Upper lobe of left lung (tissue), 6 donors: ENCODE measurements at places on chromosomes 7 and 10.

DNA sequence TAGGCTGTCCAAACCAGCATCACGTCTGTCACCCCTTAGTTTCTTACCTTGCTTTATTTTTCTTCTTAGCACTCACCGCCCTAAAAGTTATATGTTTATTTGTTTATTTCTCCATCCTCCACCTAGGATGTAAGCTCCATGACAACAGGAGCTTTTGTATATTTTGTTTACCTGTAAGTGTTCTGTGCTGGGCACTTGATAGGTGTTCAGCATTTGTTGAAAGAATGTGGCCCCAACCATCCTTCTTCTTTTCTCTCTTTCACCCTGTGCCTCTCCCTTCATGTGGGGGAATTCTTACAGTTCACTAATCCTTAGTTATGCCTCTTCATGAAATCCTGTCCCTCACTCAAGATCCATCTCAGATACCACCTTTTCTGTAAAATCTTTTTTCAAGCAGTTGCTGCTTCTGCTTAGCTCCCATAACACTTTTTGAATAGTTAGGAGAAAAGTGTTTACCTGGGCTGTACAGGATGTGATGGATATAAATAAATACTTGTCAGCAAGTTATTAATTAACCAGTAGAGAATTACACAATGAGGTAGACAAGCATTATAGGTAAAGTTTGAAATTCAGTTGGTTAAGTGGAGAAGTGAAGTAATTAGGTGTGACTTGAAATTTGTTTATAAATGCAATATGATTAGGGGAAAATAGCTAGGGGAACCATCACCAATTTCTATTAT, 9.7 kb downstream of the AHR start:
- no peak for DNase-seq

DNA sequence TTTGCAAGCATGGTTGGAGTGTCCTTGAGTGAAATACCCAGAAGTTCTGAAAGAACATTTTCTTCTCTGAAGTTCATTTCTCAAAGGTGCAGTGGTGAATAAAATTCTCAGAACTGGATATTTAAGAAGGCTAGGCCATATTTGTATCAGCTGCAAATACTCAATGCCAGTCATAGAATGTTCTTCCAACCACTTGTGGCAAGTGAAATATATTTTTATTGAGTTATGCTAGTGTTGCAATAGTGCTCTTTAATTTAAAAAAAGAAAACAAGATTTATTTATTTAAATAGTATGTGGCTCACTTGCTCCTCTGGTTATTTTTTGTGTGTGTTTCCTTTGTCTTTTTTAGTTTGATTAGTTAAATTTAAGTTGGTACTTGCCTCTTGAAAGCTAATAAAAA, 64.5 kb downstream of the PALS2 start:
- no peak for DNase-seq

DNA sequence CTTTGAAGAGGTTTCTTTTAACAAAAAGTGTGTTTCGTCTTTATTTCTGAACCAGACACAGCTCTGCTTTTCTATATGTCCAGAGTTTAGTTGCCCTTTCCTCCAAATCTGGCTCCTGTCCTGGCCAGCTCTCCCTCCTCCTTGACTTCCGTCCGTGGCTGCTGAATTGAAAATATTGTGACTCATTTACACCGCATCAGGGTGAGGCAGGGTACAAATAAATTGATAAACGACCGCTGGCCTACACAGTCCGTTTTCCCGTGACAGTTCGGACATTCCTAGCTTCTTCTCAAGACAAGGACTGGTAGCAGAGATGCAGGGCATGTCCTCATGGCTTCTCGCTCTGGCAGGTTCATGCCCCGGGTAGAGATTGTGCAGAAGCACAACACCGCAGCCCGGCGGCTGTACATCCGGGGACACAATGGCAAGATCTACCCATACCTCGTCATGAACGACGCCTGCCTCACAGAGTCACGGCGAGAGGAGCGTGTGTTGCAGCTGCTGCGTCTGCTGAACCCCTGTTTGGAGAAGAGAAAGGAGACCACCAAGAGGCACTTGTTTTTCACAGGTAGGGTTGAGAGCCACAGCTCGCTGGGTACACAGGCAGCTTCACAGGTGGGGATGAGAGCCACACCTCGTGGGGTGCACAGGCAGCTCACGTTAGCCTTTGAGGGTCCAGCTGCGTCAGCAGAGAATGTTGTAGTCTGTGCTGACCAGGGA, 126.6 kb downstream of the TRRAP start:
- no peak for DNase-seq

GRCh38 chr7:115582956-115583355, 447.6 kb downstream of the TFEC start:
- no peak for DNase-seq

GRCh38 chr10:118754229-118754555, 578 bp downstream of the CACUL1 start:
- DNase-seq = no peak

DNA sequence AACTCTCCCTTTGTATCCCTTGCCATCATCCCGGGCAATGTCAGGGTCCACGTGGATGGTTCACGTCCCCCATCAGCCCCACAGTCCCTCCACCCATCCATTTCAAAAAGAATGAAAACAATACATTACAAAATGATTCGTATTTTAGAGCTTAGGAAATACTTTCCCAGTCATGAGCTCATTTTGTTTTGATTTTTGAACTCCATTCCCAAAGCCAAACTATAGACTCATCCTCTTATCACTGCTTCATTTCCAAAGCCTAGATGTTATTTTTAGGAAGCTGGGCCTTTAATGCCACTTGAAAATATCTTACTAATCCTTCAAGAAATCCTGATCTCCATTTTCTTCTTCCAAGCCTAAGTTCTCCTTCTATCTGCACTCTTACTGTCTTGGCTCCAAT, 72.1 kb downstream of the WNT2 start:
- DNase-seq = no peak

GRCh38 chr7:46855851-46856250, 726.1 kb downstream of the TNS3 start:
- DNase-seq = no peak

- DNase-seq = no peak
These were observed 595.0 kb downstream of the ARL4A start for GRCh38 chr7:13282377-13282980.

DNA sequence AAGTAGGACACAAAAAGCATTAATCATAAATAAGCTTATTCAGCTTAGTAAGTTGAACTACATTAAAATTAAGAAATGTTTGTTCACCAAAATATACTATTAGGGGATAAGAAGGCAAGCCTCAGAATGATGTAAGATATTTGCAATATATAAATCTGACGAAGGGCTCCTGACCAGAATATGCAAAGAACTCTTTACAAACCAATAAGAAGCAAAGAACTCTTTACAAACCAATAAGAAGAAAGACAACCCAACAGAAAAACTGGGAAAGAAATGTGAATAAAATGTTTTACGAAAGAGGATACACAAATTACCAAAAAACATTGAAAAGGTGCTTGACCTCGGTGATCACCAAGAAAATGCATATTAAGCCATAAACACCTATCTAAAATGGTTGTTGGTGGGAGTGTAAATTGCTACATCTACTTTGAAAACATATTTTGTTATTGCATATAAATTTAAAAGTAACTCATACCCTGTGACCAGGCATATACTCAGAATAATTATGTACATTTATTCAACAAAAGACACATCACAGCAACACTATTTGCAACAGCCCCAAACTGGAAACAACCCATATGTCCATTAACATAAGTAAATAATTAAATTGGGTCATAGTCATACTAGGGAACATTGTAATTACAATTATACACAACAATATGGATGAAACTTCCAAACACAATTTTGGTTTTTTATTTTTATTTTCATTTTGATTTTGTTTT, 83.3 kb upstream of the CTBP2 start:
- no peak for DNase-seq

DNA sequence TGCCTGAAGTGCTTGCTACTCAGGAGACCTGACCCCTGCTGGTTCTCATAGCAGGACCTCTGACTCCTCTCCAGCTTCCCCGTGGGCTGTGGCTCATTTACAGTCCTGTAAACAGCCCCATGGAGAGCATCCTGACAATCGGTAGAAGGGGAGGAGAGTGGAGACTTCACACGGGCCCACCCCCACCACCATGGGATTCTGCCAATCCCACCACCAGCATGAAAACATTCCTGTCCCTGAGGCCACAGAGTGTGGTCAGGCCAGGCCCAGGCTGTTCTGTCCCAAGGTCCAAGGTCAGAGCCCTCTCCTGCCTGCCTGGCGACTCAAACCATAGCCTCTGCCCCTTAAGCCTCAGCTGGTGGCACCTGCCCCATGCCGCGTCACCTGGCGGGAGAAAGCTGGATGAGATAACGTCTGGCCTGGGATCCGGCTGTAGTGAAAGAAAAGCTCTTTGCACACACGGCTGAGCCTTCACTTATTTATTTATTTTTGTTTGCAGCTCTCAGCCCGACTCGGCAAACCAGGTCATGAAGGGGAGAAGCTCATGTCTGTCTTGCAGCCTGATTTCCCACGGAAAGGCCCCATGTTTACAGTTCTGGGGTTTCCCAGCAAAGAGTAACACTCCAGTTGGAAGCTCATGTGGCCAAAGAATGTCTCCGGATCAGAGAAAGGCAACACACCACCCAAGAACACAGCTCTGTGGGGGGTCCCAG, 293.6 kb upstream of the ZMIZ1 start:
- DNase-seq = no peak
